Putamen (tissue), 1 donor: ENCODE measurements at places on chromosomes 4 and X.
A peak's percentile ranks its signal among the peaks of the same experiment; 100 is the strongest.

- peak; percentile 93 for DNase-seq
These were observed at the start of gene FAT4 for GRCh38 chr4:125314676-125315575. TSS of gene FAT4 (plus strand) at chr4:125314955. CDS start at chr4:125316412, 1,457 bp downstream.

GRCh38 chr4:46081248-46081647, 42.6 kb downstream of the GABRG1 start:
- DNase-seq: no peak

DNA sequence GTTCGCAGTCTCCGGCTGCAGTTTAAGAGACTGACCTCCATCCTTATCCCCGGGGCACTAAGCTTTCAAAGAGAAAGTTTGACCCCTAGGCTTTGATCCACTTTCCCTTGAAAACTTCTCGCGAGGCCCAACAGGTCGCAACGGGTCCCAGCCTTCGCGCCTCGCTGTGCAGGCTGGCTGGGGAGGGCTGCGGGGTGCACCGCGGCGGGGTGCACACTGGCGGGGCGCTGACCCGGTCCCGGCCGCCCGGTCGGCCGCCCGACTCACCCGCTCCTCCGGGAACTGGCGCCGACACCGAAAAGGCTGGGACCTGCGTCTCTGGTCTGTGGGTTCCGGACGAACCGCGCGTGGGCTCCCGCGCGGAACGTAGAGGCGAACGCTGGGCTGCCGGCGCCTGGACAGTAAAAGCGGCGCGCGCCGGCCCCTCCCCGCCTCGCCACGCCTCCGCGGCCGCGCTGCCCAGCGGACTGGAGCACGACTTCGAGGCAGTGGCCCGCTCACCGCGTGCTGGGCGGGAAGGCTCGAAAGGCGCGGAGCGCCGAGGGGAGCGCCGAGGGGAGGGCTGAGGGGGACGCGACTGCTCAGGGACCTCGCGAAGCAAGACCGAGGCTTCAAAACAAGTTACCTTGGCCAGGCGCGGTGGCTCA, at the start of gene TAF7L:
Gene TAF7L (minus strand): TSS at position 378 of the 647 bp plus-strand sequence. CDS start 3,791 bp downstream, outside the sequence.
- no peak for DNase-seq

GRCh38 chr4:41797260-41797659, 48.7 kb upstream of the PHOX2B start:
- no peak for DNase-seq

- DNase-seq: no peak
These were observed 498.3 kb upstream of the INTU start for GRCh38 chr4:127134490-127134889.

DNA sequence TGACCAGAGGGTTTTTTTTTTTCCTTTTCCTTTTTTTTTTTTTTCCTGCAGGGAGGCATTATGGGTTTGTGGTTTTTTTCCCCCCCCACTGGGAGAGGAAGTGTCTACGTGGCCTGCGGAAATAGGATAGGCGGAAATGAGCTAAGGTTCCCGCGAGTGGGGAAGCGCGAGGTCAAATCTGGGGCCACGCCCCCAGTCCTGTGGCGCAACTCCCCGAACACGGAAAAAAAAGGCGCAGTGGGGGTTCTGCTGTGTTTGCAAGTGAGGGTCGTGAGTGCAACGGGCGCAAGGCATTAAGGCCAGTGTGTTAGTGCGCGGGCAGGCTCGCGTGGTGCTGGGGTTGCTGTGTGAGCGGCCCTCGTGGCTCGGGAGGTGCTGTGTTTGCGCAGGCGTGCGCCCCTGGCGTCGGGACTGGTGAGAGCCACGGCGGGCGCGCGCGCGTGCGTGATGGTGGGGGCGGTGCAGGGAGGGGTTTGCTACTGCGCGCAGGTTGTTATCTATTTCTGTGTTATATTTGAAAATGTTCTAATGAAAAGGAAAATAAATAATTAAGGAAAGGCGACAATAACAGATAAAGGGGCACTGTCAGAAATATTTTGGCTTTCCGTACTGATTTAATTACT, 685 bp upstream of the MORF4L2 start:
- DNase-seq: peak; percentile 85

DNA sequence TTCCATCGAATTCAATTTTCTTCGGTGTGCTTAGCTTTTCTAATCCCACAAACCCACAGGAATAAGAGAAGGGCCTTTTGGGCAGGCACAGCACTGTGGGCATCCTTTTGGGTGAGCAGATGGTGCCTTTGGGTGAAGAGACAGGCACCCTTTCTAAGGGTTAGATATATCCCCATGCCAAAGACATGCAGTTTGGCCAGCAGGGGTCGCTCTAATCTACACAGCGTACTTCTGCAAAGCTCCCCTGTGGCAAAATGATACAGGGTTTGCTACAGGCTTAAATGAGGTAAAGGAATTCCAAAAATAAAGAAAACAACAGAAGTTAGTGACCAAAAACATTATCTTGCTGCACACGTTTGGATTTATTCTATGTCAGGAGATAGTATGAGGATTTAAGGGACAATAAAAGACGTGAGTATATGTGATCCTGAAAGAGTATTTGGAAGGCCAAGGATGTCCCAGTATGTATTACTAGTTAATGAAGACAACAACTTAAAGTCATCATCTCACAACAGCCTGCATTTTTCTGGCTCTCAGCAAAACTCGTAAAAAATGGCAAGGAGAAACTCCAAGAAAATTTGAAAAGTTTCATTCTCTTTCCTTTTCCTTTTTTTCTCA, 49.5 kb downstream of the PHEX start:
- no peak for DNase-seq

- DNase-seq: no peak
These were observed 393.5 kb downstream of the KCNIP4 start for GRCh38 chr4:21555083-21555482.

DNA sequence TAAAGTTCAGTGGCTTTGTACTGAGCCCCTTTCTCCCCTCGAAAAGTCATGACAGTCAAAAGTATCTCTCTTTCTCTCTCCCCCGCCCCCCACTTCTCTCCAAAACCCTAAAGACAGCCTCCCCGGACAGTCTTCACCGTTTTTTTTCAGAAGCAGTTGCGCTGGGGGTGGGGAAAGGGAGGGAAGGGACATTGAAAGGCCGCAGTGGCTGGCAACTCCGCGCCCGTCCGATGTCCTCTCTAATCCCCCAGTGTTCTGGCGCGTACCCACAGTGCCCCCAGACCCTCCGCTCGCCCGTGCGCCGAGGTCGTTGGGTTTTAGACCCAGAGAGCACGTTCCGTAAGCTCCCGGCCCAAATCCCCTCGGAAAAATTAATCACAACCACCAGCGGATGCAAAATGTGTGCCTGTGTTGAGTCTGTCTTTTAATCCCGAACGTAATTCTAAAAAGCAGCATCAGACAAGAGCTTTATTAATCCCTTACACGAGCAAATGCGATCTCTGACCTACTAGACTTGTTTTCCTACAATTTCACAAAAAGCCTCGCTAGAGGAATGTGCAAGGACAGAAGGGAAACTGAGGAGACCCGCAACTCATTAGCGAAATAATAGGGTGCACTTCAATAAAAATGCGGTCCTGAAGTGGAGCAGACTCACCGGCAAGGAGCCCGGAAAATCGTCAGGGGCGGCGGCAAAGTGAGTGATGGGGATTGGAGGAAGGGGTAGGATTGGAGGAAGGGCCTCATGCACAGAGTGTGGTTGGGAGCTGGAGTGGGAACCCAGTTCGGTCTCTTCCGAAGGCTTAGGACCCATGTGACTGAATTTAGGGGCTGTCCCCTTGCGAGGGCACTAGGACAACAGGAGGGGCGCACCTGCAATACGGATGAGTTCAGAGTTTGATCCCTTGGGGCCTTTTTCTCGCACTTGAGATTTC, 12.2 kb upstream of the PRDM8 start:
- DNase-seq: no peak

GRCh38 chrX:18461431-18461830, 36.0 kb downstream of the CDKL5 start:
- DNase-seq: no peak

- no peak for DNase-seq
These were observed 374.0 kb downstream of the TMA16 start for GRCh38 chr4:163868445-163868844.

- no peak for DNase-seq
These were observed 128.9 kb downstream of the SH3KBP1 start for GRCh38 chrX:19758539-19758938.

GRCh38 chr4:182938205-182938645, 21.0 kb upstream of the DCTD start:
- DNase-seq: peak; percentile 29

DNA sequence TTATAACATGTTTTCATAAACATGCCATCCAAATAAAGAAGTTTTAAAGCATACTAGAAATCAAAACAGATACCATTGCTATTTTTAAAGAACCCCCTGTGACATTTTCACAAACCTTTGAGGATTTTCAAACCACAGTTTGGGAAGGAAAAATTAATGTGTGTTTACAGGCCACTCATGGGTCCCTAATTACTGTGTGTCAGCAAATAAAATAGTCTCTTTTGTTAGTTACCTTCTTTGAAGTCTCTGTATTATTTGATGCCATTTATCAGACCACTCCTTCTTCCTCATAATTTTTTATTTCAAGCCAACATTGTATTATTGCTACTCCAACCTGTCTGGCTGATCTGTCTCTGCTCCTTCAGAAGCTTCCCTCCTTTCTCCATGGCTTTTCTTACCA, 72.6 kb upstream of the TET2 start:
- DNase-seq: no peak

DNA sequence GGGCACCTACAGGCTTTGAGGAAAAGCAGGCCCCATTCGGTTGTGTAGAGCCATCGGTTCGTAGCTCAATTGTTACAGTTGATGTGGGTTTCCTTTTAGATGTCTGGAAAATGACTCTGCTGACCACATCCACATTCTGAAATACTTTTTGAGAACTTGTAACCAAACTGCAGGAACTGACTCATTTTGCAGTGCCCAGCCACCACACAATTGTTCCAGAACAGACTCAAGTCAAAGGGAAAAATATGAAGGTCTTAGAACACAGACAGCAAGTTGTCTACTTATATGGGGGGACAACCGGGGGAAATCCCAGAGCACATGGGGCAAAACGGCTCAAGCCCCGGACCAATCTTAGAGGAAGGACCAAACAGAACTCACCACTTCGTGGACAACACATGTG, 557.6 kb upstream of the DIPK2B start:
- no peak for DNase-seq

- DNase-seq: no peak
These were observed 230.9 kb upstream of the GPC4 start for GRCh38 chrX:133645977-133646718.

- DNase-seq: no peak
These were observed 302.9 kb upstream of the FAM241A start for GRCh38 chr4:111842336-111842735.

DNA sequence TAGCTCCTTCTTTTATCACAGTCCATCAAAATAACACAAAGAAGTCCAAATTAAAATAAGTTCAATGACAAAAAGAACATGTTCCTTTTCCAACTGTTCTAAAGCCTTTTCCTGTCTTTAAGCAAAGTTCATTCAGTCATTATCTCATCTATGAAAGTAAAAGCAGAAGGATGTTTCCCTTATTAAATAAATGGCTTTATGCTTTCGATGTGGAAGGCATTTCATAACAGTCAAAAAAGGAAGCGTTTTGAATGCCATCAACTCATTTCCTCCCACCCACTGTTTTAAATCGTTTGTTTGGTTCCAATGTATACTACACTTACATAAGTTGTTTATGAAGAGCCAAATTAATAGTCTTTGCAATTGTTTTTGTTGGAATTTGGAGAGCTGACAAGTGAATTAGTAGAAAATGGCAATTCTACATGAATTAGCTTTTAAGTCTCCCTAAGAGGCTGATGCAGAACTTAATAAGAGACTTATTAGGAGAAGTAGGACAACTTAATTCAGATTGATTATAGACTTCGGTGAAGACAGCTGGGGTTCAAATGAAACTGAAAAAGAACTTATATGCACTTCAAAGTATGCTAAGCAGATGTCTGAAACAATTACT, 392.6 kb upstream of the FTHL17 start:
- DNase-seq: no peak

DNA sequence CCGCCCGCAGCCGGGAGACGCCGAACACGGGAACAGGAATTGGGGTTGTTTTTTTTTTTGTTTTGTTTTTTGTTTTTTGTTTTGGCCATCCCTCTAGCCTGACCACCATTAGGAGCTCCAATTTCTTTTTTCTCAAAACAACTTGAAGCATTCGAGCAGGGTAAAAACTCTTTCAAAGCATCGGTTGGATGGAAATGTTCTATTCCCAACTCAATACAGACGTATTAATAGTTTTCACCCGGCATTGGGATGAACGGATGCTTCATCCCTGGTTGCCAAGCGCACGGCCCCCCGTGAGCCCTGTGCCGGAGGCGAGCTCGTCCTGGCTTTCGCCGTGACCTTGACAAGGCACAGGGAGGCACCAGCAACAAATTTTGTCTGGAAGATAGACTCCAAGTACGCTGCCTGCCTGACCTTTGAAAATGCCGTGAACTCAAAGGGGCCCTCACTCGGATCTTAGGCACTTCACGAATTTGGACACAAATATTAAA, 352 bp upstream of the MAP3K15 start:
- no peak for DNase-seq

DNA sequence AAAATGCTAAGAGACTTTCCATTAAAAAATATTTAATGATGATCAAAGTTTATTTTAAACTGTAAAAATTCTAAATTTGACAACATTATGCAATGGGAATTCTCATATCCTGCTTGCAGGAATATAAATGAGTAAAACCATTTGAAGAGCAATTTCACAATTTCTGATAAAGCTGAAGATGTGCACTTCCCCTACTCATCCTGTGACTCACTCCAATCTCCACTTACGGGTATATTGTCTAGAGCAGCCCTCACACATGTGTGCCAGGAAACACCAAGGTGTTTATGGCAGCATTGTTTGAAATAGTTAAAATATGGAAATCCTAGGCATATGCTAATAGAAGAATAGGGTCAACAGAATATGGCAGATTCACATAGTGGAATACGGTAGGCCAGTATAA, 158.4 kb downstream of the PDHA2 start:
- no peak for DNase-seq

DNA sequence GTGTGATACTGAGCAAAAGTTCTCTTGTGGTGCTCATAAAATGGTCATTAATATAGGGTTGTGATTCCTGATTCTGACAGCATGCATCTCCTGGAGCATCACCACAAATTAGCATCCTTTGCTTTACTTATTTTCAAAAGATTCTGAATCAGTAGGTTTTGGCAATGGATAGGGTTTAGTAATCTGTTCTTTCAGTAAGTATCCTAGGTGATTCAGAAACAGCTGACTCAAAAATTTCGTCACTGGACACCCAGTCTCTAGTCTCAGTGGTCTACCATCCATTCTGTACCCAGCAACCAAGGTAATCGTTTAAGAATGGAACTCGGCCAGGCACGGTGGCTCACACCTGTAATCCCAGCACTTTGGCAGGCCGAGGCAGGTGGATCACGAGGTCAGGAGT, 4.1 kb downstream of the CBLL2 start:
- DNase-seq: no peak

- DNase-seq: no peak
These were observed 2.7 kb downstream of the CT47C1 start for GRCh38 chrX:119075270-119076025.

GRCh38 chr4:48546336-48546735, 56.3 kb downstream of the ZAR1 start:
- DNase-seq: no peak

GRCh38 chrX:140425712-140426395, 79.0 kb downstream of the SOX3 start:
- no peak for DNase-seq
